BJ (cell line): ENCODE measurements at places on chromosomes 16 and 17.
A peak's percentile ranks its signal among the peaks of the same experiment; 100 is the strongest.

DNA sequence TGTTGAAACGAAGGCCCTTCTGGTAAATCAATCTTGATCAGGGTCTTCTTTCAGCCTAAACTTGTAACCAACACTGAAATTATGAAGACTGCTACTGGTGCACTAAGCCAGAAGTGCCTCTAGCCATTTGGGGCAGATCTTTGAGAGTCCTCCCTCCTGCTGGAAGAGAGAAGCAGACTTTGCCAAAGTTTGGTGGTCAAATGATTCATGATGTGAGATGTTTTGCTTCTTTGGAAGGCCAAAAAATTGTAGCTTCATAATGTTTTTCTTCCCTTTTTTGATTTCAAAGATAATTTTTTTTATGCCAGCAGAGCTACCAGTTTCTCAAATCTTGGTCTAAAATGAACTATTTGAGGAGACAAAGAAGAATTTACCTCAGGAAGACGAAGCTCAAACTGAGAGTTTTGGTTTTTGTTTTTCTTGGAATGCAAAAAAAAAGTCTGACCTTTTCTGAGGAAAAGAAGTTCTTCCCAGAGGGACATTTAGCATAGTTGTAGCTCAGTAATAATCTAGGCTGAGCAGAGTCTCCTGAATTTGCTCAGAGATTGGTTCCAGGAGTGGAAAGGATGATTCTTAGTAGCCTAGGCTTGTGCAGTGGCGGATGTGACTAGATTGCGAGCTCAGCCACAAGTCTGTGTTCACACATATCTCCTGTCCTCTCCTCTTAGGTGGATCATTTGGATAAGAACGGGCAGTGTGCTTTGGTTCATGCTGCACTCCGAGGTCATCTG, 50.9 kb downstream of the CYB561 start:
- peak; percentile 64 for DNase-seq

GRCh38 chr16:85570735-85571562, 42.2 kb upstream of the GSE1 start:
- DNase-seq = no peak

DNA sequence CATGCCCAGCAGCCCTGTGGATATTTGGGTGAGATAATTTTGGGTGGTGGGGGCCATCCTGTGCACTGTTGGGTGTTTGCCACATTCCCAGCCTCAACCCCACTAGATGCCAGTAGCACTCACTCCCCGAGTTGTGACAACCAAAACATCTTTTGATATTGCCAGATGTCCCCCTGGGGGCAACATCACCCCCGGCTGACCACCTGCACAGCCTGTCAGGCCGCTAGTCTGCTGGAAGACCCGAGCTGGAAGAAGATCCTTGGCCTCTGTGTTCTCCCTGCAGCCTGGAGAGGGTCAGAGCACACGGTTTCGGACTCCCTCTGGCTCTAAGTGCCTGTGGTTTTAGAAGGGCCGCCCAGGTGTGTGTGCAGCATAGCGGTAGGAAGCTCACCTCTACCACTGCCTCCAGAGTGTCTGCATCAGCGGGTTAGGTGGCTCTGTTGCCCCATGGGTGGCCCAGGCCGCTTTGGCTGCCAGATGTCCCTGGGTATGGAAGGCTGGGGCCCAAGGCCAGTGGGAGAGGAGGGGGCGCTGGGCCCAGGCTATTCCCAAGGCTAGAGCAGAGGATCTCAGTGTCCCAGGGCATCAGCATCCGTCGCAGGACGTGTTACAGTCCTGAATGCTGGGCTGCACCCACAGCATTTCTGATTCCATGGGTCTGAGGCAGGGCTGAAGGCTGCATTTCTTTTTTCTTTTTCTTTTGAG, 195.8 kb upstream of the GSE1 start:
- DNase-seq = no peak

GRCh38 chr17:51435641-51436091, 175.3 kb downstream of the UTP18 start:
- no peak for DNase-seq

GRCh38 chr17:26773189-26774188, 520.4 kb upstream of the WSB1 start:
- no peak for DNase-seq

- no peak for DNase-seq
Measured at GRCh38 chr17:13209081-13209480, 191.3 kb upstream of the ELAC2 start.
